ENCODE measurements at places on chromosomes 1 and 21.

DNA sequence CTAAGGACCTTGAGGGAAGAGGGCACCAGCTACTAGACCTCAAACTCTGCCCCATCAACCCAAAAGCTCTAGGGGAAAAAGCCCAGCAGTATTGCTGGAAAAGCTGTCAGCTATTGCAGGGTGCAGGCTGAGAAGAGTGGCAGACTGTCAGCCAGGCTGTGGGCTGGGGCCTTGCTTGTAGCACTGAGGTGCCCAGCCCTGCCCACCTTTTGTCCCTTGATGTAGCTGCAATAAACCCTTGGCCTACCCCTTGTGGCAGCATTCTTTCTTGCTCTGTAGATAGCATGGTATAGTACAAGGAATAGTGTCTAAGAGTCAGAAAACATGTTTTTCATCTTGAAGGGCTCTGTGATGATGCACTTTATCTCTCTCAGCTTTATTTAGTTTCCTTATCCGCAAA lies 39.4 kb downstream of the CDC14A start:
- no peak for DNase-seq

DNA sequence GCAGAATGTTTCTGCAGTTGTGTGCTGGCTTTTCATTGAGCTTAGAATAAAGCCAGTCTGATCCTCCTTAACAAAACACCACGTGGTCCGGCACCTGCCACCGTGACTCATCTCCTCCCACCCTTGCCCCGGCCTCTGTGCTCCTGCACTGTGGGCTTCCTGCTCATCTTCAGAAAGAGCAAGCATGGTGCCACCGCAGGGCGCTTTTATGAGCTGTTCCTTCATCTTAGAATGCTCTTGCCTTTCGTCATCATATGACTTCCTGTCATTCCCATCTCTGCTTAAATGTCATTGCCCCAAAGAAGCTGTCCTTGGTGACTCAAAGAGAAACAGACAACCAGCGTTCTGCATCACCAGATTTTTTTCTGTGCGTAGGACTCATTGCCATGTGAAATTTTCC lies 117.8 kb downstream of the HHAT start:
- DNase-seq = peak; percentile 57

DNA sequence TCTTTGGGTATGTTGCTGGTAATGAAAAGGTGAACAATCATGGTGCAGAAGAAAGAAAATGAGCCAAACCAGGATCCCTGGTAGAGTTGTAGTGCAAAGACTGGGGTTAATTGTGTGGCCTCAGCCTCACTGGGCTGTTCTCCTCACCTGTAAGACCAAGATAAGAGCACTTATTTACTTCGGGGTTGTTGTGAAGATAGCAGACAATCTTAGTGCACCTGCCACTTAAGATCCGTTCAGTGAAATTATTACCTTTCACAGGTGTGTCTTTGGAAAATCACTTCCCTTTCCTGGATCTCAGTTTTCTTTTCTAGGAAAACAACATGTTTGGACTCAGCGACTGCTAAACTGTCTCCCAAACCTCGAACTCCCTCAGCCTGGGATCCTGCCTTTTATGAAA lies 1.3 kb upstream of the FGGY start:
- DNase-seq = no peak

- no peak for DNase-seq
Measured at GRCh38 chr21:42250422-42251403, 31.8 kb downstream of the ABCG1 start.

- peak; percentile 9 for DNase-seq
Measured at GRCh38 chr1:88302843-88303486, 381.1 kb upstream of the PKN2 start.

DNA sequence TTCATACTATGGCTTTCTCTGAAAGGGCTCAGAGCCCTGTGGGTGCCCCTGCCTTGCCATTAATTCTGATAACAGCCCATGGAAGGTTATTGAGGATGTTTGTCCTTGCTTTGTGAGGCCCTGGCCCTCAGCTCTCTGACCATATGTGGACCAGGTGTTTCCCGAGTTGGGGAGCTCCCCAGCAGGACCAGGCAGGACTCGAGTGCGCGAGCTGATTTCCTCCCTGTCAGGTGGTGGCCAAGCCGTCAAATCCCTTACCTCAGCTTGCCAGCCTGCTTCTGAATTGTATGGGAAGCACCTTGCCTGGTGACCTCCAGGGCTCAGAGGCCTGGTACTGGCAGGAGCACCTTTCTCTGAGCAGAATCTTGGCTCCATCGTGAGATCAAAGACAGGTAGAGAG lies 17.9 kb upstream of the SDE2 start:
- DNase-seq = no peak

- no peak for DNase-seq
Measured at GRCh38 chr1:178877896-178878295, 7.0 kb upstream of the ANGPTL1 start.

- DNase-seq = peak; percentile 37
Measured at GRCh38 chr1:214414691-214415090, 133.7 kb downstream of the SMYD2 start.

DNA sequence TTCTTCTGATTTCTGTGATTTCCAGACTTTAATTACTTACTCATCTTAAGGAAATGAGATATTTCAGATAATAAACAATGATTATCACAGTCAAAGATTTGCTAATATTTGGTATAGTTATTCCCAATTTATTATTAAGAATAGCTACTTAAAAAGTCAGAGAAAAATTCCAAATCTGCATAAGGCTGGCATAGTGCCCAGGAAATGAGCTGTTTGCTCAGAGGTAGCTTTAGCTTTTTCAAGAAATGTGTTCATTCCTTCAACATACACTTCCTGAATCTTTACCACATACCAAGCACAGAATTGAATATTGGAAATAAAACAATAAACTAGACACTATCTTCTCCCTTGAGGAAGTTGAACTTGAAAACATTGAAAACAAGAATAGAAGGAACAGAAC lies 44.3 kb upstream of the KCNK1 start:
- no peak for DNase-seq

DNA sequence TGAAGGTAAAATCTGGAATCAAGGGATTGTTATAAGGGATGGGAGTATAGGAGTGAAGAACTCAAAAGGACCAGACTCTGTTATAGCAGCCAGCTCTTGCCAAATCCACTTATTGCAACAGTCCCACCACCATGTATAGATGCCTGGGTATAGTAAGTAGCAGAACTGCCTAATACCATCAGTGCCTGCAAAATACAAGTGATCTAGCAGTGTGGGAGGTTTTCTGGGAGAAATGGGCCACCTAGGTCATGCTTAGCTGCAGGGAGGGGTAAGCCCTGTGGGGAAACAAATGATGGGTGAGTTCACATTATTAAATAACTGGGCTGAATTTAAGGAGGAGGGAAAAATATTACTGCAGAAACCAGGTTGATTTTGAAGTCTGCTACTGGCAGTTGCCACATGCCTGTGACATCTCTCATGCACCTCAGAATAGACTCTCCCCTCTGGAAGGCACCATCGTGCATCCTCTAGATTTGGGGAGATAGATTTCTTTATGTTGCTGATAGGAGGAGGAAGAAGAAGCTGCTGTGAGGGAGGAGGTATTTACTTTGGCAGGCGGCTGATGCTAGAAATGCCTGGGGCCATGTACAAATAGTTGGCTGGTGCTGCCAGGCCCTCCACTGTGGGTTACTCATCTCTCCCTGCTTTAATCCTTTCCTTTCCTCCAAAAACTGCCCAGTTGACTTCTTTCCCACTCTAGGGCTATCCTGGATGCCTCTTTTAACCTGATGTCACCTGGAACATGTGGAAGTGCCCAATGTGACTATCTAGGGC lies 27.5 kb downstream of the HLX start:
- DNase-seq = no peak

- DNase-seq = no peak
Measured at GRCh38 chr1:21277180-21277579, 13.1 kb downstream of the ECE1 start.

All from GM12865 (cell line).